ENCODE measurements at places on chromosomes 6 and 20.

DNA sequence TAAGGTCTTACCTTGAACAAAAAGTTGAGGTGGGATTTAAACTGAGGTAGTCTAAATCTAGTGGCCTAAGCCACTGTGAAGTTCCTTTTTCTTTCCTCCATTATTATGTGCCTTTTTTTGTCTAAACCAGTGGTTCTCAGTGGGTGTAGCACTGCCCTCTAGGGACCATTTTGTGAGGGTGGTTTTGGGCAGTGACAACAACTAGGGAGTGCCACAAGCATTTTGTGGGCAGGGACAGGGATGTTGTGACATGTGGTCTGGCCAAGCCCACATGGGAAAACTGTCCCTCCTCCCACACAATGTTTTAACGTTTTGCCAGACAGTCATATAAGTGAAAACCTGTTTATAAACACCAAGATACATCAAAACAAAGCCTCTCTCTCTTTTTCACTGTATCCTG lies 899.4 kb upstream of the FLRT3 start:
- DNase-seq: peak; percentile 52

DNA sequence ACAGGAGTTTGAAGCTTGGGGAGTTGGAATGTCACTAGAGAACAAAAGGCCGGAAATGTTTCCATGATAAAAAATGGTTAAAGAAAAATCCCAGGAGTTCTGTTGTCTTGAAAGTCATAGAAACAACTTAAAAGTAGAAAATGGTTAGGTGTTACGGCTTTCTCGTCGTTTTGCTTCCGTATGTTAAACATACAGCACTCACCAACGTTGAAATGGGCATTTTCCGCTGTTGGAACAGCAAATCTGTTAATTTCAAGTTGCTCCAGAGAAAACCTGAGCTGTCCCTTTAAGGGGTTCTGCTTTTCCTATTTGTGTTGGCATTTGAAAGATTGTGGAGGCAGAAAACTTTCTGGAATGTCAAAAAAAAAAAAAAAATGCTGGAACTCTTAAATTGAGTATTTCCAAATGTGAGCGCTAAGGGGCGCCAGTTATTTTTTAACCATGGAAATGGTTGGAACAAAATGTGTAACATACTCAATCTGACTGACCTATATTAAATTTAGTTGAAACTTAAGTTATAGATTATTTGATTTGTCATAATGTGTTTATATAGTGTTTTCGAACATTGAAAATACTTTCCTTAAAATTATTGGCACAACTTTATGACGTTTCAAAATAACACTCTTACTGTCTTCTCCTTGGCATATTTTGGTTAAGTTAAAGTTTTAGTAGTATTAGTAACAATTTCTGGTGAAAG lies 2.2 kb downstream of the QKI start:
- DNase-seq: peak; percentile 87

DNA sequence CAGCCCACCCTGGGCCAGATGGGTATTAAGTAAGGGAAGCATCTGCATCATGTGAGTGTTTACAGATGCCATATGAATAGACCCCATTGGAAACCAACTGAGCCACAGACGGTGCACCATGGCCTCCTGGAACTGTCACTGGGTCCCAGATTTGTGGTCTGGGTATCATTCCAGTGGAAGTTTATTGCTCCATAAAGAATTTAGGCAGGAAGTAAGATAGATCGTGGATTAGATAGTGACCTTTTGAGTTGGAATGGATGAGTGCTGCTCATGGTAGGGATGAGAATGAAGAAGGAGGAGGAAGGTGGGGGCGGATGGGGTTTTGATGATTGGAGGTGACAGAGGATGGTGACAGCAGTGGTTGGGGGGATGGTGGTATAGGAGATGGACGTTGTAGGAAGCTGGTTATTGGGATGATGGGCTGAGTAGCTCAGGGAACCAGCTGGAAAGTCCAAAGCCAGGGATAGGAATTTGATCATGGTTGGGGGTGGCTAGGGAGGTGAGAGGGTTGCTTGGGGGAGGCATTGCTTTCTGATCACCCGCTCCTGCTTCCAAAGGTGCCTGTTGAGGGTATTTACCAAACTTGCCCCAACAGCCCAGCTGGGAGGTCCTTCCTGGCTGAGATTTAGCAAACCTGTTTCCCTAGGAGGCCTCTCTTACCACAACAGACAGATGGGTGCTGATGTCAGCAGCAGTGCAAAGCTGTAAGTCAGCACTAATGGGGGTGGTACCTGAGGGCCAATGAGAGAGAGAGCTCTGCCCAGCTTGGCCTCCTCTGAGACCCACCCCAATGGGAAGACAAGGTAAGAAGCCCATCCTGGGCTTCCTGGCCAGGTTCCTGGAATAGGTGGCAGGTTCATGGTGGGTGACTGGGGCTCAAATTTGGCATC lies 78.0 kb downstream of the VEGFA start:
- DNase-seq: no peak

DNA sequence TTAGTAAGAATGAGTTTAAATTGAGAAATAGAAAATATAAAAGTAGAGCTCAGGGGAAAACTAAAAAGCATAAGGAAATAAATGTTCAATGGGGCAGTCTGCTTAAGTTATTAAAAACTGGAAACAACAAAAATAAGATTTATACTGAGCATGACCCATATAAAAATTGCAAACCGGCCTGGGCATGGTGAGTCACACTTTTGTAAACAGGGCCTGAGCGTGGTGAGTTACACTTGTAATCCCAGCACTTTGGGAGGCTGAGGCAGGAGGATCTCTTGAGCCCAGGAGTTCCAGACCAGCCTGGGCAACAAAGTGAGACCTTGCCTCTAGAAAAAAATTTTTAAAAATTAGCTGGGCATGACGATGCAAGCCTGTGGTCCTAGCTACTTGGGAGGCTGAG lies 74.6 kb downstream of the TMEM244 start:
- DNase-seq: peak; percentile 54

GRCh38 chr6:77015350-77015749 lies 447.9 kb downstream of the HTR1B start:
- peak; percentile 46 for DNase-seq

- DNase-seq: peak; percentile 61
These were observed 19.1 kb upstream of the TSHZ2 start for GRCh38 chr20:52953020-52953419.

GRCh38 chr6:24631671-24632070 lies 14.3 kb downstream of the KIAA0319 start:
- DNase-seq: no peak

DNA sequence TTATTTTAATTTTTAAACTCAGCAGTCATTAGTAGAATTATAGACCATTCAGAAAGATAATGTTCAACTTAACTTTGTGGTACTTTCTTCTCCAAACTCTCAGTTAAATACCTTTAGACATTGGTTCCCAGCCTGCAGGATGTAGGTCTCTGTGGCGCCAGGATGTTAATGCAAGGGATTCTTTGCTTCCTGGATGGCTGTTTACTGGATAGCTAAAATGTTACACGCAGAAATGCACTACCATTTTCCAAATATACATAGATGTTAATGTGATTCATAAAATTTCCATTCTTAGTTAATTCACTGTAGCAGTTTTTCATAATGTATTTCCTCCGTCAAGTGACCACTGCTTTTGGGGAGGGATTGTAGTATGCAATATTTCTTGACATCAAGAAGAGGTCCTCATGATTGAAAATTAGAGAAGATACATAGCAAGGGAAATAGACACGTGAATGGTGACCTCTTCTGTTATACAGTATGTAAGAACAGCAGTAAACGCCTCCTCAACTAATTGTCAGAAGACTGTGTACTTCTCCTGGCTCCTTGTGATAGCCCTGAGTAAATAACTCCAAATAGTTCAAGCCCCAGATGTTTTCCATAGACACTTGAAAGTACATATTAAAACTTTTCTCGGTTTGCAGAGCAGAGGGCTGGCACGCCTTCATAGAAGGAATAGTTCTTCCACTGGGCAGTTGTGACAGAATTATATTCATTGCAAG lies 128.8 kb downstream of the LCA5 start:
- no peak for DNase-seq

- DNase-seq: no peak
These were observed 122.1 kb upstream of the SLC22A23 start for GRCh38 chr6:3578981-3579380.

DNA sequence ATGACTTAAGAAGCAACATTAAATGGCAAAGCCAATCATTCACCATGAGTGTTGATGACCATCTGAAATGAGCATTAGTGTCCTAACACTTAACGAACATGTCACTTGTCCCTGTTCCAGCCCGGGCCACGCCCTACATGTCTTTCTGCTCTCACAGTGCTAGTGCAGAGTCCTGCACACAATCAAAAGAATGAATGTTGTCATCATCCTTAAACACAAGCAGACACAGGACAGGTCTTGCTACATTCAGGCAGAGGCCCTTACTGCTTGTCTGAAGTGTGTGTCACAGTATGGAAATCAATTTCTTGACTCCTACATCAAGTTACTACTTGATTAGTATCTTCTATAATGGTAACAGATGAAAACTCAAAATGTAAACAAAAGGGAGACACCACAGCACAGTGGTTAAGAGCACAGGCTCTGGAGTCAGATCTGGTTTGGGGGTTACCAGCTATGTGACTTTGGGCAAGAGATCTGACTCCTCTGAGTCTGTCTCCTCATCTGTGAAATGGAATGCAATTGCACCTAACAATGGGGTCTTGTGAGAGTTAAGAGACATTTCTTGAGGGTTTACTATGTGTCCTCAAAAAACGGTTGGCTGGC lies 17.4 kb downstream of the UBE2V1 start:
- no peak for DNase-seq

DNA sequence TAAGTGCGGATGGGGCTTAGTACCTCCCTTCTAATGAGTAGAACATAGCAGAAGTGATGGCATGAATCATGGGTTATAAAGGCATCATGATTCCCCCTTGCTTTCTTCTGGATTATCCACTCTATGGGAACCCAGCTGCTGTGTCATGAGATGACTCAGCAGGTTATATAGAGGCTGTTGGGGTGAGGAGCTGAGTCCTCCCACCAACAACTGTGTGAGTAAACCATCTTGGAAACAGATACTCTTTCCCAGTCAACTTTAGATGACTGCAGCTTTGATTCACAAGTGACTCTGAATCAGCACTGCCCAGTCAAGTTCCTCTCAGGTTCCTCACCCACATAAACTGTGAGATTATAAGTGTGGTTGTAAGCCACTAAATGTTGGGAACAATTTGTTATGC lies 46.3 kb downstream of the FAM83B start:
- DNase-seq: peak; percentile 89

DNA sequence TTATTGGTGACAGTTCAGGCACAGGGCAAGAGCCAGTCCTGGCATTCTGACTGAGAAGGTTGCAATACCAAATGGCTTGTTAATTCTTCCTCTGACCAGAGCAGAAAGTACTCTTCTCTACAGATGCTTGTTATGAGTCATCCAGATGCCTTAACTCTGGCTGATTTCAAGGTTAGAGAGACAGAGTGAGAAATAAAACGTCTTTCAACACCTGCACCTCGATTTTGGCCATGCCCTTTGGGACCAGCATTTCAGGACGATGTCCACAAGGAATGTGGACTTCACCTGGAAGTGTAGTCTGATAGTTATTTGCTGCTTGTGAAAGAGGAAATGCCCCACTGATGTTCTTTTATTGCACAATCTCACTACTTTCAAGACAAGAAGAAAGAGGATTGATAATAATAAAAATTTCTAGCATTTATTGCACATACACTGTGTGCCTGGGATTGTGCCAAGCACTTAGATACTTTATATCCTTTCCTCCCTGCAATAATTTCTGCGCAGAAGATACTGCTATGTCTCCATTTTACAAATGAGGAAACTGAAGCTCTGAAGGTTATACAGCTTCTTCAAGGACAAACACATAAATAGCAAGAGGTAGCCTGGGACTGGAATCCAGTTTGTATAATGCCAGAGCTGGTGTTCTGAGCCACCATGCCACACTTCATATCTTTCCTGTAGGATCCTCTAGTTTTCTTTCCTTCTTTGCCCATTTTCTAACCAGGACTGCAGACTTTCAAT lies 33.5 kb upstream of the MCM3 start:
- peak; percentile 64 for DNase-seq

GRCh38 chr6:90612313-90612680 lies 25.4 kb upstream of the MAP3K7 start:
- no peak for DNase-seq

DNA sequence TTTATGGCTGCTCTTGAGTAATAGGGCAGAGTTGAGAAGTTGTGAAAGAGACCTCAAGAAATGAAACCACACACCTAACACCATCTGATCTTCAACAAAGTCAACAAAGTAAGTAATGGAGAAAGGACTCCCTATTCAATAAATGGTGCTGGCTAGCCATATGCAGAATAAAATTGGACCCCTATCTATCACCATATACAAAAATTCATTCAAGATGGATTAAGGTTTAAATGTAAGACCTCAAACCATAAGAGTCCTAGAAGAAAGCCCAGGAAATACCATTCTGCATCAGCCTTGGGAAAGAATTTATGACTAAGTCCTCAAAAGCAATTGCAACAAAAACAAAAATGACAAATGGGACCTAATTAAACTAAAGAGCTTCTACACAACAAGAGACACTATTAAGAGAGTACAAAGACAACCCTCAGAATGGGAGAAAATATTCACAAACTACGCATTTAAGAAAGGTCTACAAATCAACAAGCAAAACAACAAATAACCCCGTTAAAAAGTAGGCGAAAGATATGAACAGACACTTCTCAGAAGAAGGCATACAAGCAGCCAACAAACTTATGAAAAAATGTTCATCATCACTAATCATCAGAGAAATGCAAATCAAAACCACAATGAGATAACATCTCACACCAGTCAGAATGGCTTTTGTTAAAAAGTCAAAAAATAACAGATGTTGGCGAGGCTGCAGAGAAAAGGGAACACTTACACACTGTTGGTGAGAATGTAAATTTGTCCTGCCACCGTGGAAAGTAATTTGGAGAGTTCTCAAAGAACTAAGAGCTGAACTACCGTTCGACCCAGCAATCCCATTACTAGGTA lies 4.0 kb downstream of the MAP3K5 start:
- peak; percentile 90 for DNase-seq

- DNase-seq: no peak
These were observed 99.3 kb downstream of the B3GAT2 start for GRCh38 chr6:70857387-70858077.

DNA sequence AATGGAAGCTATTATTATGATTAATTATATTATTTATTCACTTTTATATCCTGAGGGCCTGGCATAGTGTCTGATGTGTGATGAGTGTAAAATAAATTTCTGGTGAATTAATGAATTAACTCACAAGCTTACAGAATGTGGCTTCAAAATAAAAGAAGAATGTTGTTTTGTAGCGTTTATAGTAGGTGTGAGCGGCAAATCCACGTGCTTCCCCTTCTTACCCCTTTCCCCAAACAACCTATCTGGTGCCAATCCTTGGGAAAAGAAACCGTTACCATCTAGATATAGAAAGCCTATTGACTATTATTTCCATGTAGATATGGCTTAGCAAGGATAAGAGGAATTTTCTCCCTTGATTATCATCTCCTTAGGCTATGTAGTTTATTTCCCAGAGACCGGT lies 144.6 kb upstream of the CITED2 start:
- no peak for DNase-seq

- DNase-seq: no peak
These were observed 50.0 kb downstream of the SRC start for GRCh38 chr20:37395921-37396415.

GRCh38 chr6:84769306-84769705 lies 4.9 kb upstream of the TBX18 start:
- no peak for DNase-seq
